ENCODE measurements at places on chromosomes 6 and 20.

DNA sequence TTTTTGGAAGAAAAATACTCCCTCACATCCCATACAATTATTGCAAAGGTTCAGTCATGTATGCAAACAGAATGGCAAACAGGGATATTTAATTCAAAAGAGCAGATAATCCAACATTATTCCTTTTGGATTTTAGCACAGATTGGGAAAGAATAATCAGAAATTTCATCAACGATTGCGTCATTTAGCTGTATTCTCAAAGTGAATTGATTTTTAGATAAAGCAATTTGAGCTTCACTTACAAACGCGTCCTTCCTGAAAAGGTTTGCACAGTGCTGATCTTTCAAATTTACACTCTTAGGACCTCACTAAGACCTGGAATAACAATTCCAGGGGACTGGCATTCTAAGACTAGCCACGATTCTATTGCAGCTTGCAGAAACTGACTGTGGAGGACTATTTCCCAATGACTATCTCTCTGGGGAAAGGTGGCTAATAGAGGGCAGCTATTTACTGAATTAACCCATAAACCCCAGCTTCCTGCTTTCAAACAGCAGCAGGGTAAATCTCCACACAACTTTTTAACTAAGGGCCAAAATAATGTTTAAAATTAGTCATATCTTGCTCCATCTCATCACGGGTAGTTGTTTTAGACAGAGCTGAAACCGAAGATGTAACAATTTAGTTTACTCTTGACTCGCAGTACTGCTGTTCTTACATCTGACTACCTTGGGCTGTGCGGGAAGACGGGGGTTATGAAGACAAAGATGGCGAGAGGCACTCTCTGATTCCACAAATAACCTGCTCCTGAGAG, 131.2 kb upstream of the FAM184A start:
- DNase-seq = no peak

DNA sequence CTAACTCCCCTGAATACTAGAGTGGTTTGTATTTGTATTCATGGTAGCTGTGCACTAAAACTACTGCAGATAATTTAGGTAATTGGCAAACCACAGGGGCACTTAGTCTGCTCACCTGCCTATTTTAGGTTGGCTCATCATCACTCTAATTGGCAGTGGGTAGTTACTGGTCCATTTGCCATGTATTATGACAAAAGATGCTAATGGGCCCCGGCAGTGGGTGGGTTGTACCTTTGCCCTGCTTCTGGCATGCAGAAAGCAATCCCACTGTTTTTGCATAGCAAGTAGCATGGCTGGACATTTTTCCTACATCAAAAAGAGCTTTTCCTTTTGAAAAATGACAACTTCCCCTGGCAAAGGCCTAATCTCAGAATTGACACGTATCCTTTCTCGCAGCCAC, 741.4 kb upstream of the MAP3K7 start:
- no peak for DNase-seq

DNA sequence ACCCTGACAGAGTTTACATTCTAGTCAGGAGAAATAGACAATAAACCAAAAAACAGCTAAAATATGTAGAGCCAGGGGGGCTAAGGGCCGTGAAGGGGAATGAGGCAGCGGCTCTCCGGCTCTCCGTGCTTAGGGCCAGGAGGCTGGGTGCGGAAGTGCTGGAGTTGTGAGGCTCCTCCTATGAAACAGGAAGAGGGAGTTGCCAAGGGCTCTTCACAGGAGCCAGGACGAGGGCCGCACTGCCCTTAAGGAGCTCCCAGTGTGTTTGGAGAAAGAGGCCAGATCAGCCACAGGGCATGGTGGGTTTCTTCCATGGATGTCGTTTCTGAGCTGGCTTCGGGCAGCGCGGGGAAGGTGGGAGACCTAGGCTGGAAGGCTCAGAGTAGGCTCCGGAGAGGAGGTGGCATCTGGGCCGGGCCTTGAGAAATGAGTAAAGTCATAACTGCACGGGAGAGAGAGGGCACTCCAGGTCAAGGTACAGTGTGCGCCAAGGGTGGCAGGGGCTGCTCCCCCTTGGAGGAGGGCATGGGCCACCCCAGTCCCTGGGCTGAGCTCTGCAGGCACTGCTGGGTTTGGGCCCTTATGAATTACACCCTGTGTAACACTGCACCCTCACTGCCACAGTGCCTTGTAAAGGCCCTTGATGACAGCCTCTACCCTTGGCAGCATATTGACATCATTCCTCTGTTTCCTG, 20.8 kb upstream of the MLN start:
- no peak for DNase-seq

GRCh38 chr6:39280247-39280731, 33.9 kb downstream of the KCNK17 start:
- no peak for DNase-seq

DNA sequence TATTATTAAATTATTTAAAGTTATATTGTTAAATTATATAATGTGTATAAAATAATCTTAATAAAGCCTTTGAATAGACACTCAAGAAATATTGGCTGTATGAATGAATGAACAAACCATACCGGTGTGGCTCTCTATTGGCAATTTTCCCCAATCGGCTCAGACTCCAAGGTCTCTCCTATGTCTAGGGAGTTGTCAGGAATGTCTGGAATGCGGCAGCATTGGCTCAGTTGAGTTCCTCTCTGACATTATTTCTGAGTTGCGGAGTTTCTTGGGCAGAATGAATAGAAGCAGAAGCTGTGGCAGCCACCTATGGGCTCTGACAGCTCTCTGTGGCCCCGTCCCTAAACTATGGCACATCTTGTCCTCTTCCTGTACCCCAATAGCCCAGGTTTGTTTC, 111.0 kb downstream of the SOBP start:
- DNase-seq = no peak

DNA sequence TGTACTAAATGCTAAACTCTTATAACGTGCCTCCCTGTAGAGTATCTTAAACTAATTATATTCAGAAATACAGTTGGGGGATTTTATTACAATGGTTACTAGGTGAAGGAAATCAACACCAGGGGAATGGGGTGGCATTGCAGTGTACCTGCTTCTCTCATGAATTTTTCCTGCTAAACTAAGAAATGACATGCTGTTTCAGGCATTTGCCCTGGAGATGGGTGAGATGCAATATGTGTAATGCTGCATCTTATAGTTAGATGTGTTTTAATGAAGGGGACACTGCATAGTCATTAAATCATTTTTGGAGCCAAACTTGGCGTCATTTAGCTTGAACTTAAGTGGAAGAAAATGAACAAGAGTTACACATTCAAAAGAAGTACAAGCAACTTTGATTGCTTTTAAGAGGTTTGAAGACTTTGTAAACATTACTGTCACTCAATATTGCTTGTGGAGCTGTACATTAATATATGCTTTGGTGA, 4.3 kb downstream of the EYA4 start:
- no peak for DNase-seq

- no peak for DNase-seq
These were observed 443.8 kb upstream of the GJE1 start for GRCh38 chr6:141688916-141689315.

DNA sequence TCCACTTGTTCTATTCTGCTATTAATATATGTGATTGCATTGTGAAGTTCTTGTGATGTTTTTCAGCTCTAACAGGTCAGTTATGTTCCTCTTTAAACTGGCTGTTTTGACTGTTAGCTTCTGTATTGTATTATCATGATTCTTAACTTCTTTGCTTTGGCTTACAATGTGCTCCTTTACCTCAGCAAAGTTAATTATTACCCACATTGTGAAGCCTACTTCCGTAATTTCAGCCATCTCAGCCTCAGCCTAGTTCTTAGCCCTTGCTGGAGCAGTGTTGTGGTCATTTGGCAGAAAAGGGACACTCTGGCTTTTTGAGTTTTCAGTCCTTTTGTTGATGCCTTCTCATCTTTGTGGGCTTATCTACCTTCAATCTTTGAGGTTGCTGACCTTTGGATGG, 440.2 kb downstream of the TBC1D32 start:
- no peak for DNase-seq

Measured in stimulated activated CD8-positive, alpha-beta memory T cell treated with anti-CD3 and anti-CD28 coated beads, Interleukin-7, amount 100 ng/mL, for 4 hours (primary cell).